ENCODE measurements at places on chromosomes 3 and 15.

- no peaks in the 10 kb centered on the region for H3K4me1 ChIP-seq
- H3K36me3 ChIP-seq, result no peaks in the 10 kb centered on the region
- no peaks in the 10 kb centered on the region for H3K27me3 ChIP-seq
- DNase-seq, result no peak
- no peak overlapping the region for H3K27ac ChIP-seq
Measured at GRCh38 chr3:58668247-58668646, 1.7 kb upstream of the FAM3D start.

- DNase-seq, result peak; percentile 30
- peak overlapping the region; percentile 68 for H3K27ac ChIP-seq
- peaks cover 41% of the 10 kb centered on the region for H3K4me1 ChIP-seq
- H3K4me3 ChIP-seq, result peak overlapping the region; percentile 40
- no peaks in the 10 kb centered on the region for H3K36me3 ChIP-seq
Measured at GRCh38 chr3:122975163-122975923, 52.2 kb downstream of the SEMA5B start.

DNA sequence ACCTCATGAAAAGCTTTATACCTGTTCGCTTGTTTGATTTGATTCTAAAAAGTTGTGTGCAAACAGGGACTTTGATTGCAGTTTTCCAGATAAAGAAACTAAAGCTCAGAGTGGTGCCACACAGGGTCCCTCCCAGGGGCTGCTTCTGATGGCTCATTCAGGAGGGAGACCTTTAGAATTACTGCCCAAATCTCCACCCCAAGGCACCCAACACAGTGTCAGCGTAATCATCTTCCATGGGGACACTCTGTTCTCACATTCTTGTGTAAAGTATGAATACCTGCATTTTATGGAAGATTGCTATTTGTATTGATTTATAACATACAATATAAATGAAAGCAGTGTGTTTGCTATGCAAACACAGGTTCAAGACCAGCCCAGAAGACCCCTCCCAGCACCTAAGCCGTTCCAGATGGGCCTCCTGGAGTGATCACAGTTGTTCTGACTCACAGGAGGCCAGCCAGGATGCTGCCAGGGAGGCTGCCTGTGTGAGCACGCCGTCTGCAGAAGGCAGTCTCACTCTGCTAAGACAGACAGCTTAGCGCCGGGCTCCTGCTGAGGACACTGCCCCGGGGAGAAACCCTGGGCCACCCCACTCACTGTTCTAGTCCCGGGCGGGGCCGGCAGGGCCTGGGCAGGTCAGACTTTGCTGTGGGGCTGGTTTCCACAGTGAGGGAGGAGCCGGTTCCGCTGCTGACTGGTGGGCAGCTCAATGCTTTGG lies 185.6 kb downstream of the FAM43A start:
- no peak overlapping the region for H3K4me3 ChIP-seq
- H3K27me3 ChIP-seq, result peaks cover 8% of the 10 kb centered on the region
- no peaks in the 10 kb centered on the region for H3K4me1 ChIP-seq
- no peak overlapping the region for H3K27ac ChIP-seq

DNA sequence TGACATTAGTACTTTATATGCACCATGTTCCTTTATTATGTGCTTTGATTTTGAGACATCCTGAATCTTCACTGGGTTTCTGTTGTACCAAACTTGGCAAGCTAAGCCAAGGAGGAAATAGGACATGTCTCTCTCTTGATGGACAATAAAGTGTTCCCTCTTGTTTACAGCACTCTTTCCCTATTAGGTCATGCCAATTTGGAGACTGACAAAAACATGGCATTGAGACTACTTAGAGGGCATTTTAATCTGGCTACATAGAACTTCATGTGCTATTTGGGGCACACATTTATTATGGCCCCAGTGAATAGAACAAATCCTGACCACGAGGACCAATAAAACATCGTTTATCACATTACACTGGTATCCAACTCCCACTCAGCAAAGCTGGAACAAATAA lies 85.3 kb upstream of the TNFSF10 start:
- no peak overlapping the region for H3K27ac ChIP-seq
- no peaks in the 10 kb centered on the region for H3K27me3 ChIP-seq
- peaks cover 6% of the 10 kb centered on the region for H3K36me3 ChIP-seq
- H3K4me1 ChIP-seq, result no peaks in the 10 kb centered on the region
- H3K4me3 ChIP-seq, result no peak overlapping the region
- DNase-seq, result no peak

- H3K27me3 ChIP-seq, result peaks cover 6% of the 10 kb centered on the region
- H3K4me3 ChIP-seq, result no peak overlapping the region
- no peaks in the 10 kb centered on the region for H3K36me3 ChIP-seq
- H3K27ac ChIP-seq, result no peak overlapping the region
- no peaks in the 10 kb centered on the region for H3K4me1 ChIP-seq
- no peak for DNase-seq
Measured at GRCh38 chr3:23696842-23697241, 108.9 kb upstream of the UBE2E1 start.

DNA sequence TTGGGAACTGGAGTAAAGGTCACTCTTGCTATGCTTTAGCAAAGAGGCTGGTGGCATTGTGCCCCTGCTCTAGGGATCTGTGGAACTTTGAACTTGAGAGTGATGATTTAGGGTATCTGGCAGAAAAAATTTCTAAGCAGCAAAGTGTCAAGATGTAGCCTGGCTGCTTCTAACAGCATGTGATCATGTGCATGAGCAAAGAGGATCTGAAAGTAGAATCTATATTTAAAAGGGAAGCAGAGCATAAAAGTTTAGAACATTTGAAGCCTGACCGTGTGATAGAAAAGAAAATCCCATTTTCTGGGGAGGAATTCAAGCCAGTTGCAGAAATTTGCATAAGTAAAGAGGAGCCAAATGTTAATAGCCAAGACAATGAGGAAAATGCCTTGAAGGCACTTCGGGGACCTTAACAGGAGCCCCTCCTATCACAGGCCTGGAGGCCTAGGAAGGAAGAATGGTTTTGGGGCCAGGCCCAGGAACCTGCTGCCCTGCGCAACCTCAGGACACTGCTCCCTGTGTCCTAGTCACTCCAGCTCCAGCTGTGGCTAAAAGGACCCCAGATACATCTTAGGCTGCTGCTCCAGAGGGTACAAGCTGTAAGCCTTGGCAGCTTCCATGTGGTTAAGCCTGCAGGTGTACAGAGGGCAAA lies 212.2 kb upstream of the LINGO1 start:
- H3K27ac ChIP-seq, result no peak overlapping the region
- H3K4me1 ChIP-seq, result no peaks in the 10 kb centered on the region
- H3K36me3 ChIP-seq, result no peaks in the 10 kb centered on the region
- H3K4me3 ChIP-seq, result no peak overlapping the region
- peaks cover 39% of the 10 kb centered on the region for H3K27me3 ChIP-seq

DNA sequence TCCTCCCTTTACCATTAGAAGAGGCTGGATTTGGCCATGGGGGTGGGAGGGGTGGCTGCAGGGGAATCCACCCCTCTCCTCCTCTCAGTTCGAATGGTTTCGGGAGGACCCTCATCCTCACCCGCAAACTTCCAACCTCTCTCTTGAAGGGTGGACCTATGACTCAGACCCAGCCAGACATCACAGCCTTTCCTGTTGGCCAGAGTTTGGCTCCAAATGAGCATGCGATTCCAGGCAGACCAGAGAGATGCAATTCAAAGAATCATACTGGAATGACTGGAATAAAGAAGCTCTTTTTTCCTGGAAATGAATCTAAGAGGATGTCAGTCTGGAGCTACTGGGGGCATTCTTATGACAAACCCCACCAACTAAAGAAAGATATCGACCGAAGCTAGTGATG lies 516.7 kb upstream of the MDFIC2 start:
- peaks cover 2% of the 10 kb centered on the region for H3K27me3 ChIP-seq
- no peaks in the 10 kb centered on the region for H3K36me3 ChIP-seq
- no peak for DNase-seq
- H3K4me1 ChIP-seq, result no peaks in the 10 kb centered on the region
- no peak overlapping the region for H3K27ac ChIP-seq

DNA sequence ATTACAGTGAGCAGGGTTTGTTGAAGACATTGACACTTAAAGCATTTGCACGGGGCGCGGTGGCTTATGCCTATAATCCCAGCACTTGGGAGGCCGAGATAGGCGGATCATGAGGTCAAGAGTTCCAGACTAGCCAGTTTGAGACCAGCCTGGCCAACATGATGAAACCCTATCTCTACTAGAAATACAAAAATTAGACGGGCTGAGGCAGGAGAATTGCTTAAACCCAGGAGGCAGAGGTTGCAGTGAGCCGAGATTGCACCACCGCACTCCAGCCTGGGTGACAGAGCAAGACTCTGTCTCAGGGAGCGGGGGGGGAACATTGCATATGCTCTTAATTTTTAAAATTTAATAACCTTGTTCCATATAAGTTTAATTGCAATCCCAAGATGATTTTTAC lies 11.9 kb downstream of the STT3B start:
- peak overlapping the region; percentile 16 for H3K4me3 ChIP-seq
- H3K4me1 ChIP-seq, result peaks cover 75% of the 10 kb centered on the region
- no peak overlapping the region for H3K27ac ChIP-seq

GRCh38 chr15:31223478-31224350 lies 102.9 kb upstream of the KLF13 start:
- H3K4me1 ChIP-seq, result peaks cover 42% of the 10 kb centered on the region
- H3K27me3 ChIP-seq, result peaks cover 7% of the 10 kb centered on the region
- no peak overlapping the region for H3K4me3 ChIP-seq

DNA sequence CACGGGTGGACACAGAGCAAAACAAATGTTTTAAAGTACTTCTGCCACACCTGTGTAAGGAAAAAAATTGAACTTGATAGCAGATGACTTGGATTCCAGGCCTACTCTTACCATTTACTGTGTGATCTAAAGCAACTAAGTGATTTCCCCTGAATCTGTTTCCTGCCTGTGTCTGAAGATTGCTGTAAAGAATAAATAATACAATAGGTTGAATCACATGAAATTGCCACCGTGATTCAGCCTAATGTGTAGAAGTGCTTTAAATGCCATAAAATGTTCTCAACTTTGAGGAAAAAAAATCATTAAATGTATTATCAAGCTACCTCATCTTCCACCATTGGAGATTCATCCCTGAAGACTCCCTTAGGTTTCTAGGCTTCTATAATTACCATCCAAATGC lies 27.6 kb upstream of the NUDT16 start:
- no peak for DNase-seq
- H3K27me3 ChIP-seq, result peaks cover 2% of the 10 kb centered on the region
- no peak overlapping the region for H3K27ac ChIP-seq
- no peaks in the 10 kb centered on the region for H3K36me3 ChIP-seq

DNA sequence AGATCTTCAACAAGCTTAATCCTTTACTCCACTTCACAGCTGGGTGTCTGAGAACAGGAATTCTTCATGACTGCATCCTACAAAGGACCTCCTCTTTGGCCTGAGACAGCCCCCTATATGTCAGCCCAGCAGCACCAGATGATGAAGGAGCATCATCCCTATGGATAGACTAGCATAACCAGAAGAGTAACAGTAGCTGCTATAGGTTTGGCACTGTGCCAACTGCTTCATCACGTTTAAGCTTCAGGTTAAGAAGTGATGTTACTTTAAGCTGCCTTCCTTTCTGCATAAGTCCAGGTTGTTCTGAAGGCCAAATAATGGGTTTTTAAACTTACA lies 50.6 kb downstream of the CMSS1 start:
- peaks cover 4% of the 10 kb centered on the region for H3K27me3 ChIP-seq
- peak; percentile 29 for DNase-seq
- H3K27ac ChIP-seq, result no peak overlapping the region
- H3K4me1 ChIP-seq, result peaks cover 57% of the 10 kb centered on the region
- H3K4me3 ChIP-seq, result no peak overlapping the region
- peaks cover 6% of the 10 kb centered on the region for H3K36me3 ChIP-seq

DNA sequence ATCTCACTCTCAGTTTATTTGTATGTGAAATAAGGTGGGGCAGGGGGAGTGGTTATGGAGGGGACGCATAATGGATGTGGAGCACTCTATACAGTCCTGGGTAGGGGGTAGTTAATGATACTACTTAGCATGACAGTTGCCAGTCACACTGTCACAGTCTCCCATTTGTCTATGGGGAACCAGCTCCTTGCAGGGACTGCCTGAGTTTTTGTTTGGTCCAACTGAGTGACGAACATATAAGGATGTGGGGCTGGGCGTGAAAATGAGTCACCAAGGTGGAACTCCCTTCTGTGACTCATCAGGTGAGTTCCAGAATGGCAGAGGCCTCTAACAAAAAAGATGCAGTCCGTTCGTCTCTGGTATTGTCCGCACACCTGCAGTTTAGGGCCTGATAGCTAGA lies 235.3 kb upstream of the ST8SIA2 start:
- no peak overlapping the region for H3K4me3 ChIP-seq
- no peak for DNase-seq
- no peak overlapping the region for H3K27ac ChIP-seq
- peaks cover 13% of the 10 kb centered on the region for H3K4me1 ChIP-seq
- H3K27me3 ChIP-seq, result no peaks in the 10 kb centered on the region

DNA sequence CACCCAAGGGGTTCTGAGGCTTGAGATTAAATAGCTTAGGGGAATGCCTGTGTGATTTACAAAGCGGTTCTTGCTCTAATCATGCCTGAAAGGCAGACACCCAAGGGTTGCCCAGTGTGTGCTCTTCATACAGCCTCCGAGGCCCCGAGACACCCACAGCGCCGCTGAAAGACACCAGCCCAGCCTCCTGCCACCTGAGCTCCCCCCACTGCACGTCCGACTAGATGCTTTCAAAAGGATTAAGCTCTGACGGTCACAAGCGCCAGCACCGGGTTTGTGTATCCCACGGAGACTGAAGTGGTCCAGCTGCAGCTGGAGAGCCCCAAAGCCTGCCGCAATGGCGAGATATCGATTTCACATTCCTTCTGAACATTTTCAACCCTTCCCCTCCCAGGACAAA lies 50.3 kb downstream of the SPATA12 start:
- peaks cover 6% of the 10 kb centered on the region for H3K27me3 ChIP-seq
- H3K27ac ChIP-seq, result no peak overlapping the region
- no peaks in the 10 kb centered on the region for H3K36me3 ChIP-seq
- no peak for DNase-seq

DNA sequence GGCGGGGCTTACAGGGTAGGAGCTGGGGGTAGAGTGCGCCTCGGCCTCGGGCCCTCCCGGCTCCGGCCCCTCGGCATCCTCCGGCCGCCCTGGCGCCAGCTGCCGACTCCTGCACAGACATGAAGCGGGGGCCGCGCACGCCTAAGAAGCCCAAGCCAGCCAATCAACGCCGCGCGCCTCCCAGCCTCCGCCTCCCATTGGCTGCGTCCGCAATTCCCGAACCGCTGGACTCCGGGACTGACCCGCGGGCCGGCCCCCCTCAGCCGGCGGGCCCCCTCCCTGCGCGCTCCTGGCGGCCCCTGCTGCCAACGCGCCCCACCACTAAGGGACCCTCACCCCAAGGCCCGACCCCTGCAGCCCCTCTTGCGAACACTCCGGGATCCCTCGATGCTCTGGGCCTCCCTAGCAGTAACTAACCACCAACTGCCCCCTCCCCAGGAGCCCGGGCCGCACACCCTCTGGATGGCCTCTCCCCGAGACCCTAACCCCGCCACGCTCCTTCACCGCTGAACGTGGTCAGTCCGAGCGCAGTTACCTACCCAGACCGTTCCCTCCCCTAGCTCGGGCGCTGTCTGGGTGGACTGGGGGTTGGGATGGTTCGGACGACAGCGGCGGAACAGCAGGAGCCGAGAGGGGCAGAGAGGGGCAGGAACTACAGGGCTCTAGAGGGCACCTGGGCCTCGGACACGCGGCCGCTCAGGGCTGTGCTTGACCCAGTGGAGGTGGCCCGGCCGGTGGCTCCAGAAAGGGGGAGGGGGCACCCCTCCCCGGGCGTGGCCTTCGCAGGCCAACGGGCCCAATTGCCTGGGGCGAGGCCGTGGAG lies 5.0 kb downstream of the GATA2 start:
- no peaks in the 10 kb centered on the region for H3K36me3 ChIP-seq
- H3K27ac ChIP-seq, result no peak overlapping the region
- H3K4me3 ChIP-seq, result no peak overlapping the region
- DNase-seq, result no peak
- H3K4me1 ChIP-seq, result peaks cover 23% of the 10 kb centered on the region

GRCh38 chr3:102002056-102002455 lies 152.7 kb downstream of the NFKBIZ start:
- peaks cover 2% of the 10 kb centered on the region for H3K27me3 ChIP-seq
- no peak overlapping the region for H3K4me3 ChIP-seq
- H3K4me1 ChIP-seq, result peaks cover 2% of the 10 kb centered on the region
- no peaks in the 10 kb centered on the region for H3K36me3 ChIP-seq
